Chondrocyte (in vitro differentiated cells): ENCODE measurements at places on chromosomes 12 and 14.

DNA sequence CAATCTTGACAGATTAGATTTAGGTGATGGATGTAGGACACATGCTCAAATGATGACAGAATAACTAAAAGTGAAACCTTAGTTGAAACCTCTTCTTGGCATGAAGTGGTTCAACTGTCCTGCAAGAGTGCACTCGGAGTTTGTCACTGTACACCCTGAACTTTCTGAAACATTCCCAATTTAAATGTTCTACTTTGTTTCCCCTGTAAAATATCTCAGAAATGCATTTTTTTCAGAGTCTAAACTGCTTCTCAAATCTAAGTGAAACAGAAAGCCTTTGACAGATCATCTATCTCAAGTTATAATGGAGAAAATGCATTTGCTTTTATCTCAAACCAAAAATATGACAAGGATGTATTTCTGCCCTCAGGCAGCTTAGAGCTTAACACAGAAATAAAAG, 66.0 kb downstream of the BHLHE41 start:
- no peaks in the 10 kb centered on the region for H3K27me3 ChIP-seq
- peak overlapping the region; percentile 25 for H3K27ac ChIP-seq
- peaks cover 2% of the 10 kb centered on the region for H3K36me3 ChIP-seq
- H3K4me1 ChIP-seq, result peaks cover 26% of the 10 kb centered on the region
- H3K4me3 ChIP-seq, result no peak overlapping the region
- no peak for DNase-seq

DNA sequence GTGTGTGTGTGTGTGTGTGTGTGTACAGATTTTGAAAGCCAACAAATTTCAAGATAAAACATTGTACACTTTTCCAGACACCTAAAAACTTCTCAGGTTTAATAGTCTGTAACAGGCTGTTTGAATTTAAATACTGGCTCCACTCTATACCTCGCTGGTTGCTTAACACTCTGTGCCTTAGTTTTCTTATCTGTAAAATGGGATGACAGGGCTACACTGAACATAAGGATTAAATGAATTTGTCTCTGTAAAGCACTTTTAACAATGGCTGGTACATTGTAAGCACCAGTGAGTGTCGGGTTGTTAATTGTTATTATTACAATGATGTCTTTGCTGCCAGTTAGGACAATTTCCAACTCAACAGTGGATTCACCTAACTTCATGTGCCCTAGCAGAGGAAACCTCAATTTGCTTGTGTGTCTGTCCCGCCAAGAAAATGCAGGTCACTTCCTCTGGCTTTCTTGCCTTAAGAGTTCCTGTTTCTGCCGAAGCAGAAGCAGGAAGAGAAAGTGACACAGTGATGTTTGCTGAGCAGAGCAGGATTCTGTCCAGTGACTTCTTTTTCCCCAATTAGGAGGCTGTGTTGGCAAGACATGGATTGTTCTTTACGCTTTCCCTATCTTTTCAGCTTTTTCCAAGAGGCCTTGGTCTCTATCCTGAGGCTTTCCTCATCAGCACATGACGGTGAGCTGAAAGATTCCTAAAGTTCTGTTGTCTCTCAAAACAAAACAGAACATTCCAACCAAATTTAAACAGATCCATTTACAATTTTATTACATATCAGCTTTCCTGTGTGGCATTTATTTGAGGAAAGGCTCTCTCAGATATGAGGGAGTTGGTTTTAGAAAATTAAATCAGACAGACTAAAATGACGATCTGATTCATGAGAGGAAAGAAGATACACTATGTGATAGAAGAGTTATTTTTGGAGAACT, 154.1 kb upstream of the ATP2B1 start:
- H3K27ac ChIP-seq, result peak overlapping the region; percentile 80
- no peak for DNase-seq
- no peaks in the 10 kb centered on the region for H3K27me3 ChIP-seq
- peaks cover 20% of the 10 kb centered on the region for H3K4me1 ChIP-seq

GRCh38 chr14:30657050-30657449, 34.9 kb downstream of the SCFD1 start:
- H3K27me3 ChIP-seq, result no peaks in the 10 kb centered on the region
- H3K4me1 ChIP-seq, result no peaks in the 10 kb centered on the region
- no peak overlapping the region for H3K27ac ChIP-seq
- H3K36me3 ChIP-seq, result peaks cover 16% of the 10 kb centered on the region
- H3K4me3 ChIP-seq, result no peak overlapping the region
- no peak for DNase-seq

DNA sequence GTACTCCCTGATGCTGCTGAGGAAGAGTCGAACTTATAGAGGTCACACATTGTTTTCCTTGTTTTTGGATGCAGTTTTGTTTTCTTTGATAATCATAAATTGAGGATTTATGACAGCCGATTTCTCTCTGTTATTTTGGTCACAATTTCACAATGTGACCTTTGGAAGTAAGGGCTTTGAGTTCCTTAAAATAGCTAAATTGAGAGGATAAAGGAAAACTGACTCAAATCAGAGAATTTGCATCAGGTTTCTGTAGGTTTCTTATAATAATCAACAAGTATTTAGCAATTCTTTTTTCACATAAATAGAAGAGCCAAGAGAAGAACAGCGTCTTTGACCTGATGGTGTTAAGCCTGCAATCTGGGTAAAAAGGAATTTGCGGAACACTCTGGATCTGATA, 66.1 kb downstream of the ETV6 start:
- no peak overlapping the region for H3K27ac ChIP-seq
- H3K4me3 ChIP-seq, result no peak overlapping the region
- H3K36me3 ChIP-seq, result peaks cover 11% of the 10 kb centered on the region
- peaks cover 58% of the 10 kb centered on the region for H3K4me1 ChIP-seq

- H3K4me3 ChIP-seq, result no peak overlapping the region
- H3K4me1 ChIP-seq, result peaks cover 4% of the 10 kb centered on the region
- no peak for DNase-seq
- H3K27ac ChIP-seq, result no peak overlapping the region
- H3K36me3 ChIP-seq, result no peaks in the 10 kb centered on the region
Observed at GRCh38 chr12:114917307-114917706, 233.3 kb upstream of the TBX3 start.

GRCh38 chr12:123528858-123529257, 4.7 kb downstream of the RILPL1 start:
- no peak overlapping the region for H3K27ac ChIP-seq
- peaks cover 17% of the 10 kb centered on the region for H3K36me3 ChIP-seq
- no peak for DNase-seq
- H3K4me1 ChIP-seq, result peaks cover 38% of the 10 kb centered on the region
- no peak overlapping the region for H3K4me3 ChIP-seq

DNA sequence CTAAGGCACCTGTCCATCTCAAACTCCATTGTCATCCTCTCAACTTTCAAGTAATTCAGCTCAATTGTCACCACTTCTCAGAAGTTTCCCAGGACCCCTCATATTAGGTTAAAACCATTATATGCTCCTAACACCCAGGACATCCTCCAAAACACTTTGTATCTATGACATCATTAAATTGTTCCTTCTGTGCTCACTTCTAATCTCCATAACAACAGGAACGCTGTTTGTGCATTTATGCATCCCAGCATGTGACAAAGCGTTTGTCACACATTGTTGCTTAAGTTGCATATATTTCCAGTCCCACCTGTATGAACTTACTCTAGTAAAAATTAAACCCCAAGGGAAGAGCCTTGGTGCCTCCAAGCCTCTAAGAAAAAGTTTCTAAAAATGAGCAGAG, 133.9 kb downstream of the TBX5 start:
- H3K36me3 ChIP-seq, result no peaks in the 10 kb centered on the region
- H3K4me3 ChIP-seq, result no peak overlapping the region
- no peak overlapping the region for H3K27ac ChIP-seq
- DNase-seq, result no peak

DNA sequence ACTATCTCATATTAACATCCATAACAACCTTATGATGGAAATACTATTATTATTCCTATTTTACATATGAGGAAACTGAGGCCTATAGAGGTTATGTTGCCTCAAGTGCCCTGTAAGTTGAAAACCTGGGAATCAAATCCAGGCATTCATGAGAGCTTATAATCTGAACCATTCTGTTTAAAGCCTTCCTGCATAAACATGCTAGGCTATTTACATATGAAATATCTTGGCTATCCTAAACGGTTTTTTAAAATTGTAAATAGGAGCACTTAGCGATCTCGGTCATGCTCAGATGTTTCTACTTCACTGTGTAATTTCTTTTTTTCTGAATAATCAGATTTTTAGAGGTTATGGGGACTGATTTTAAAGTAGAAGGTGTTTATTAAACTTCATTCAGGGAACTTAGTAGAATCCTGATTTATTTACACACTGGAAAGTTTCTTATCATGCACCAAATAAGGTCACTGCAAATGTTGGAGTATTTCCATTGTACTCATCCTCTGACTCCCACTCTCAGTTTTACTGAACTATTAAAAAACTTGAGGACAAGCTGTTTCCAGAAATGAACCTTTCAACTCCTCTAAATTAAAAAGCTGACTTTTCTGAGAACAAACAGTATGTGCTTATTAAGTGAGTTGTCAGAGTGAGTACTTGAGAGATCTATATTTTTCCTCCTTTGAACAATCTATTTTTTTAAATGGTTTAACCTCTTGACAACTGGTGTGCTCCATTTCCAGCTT, 141.7 kb downstream of the PIK3C2G start:
- H3K4me1 ChIP-seq, result peaks cover 9% of the 10 kb centered on the region
- H3K27me3 ChIP-seq, result no peaks in the 10 kb centered on the region
- H3K27ac ChIP-seq, result no peak overlapping the region
- H3K4me3 ChIP-seq, result no peak overlapping the region
- DNase-seq, result no peak
- H3K36me3 ChIP-seq, result peaks cover 2% of the 10 kb centered on the region

DNA sequence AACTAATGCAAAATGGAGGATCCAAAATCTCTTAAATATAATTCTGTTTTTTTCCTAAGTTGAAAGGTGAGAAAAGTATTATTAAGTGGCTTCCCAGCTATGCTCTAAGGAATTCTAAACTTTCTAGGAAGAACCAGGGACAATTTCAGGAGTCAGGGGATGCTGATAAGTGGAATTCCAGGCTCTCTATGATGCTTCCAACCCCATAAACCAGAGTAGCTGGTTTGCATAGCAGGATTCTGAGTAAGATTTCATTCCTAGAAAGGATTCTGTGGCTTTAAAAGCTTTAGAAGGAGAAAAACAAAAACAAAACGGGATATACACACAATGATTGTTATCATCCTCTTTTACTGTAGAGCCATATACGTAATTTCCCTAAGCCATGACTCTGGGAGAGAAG, 93.9 kb downstream of the SLC16A7 start:
- no peak for DNase-seq
- peaks cover 6% of the 10 kb centered on the region for H3K36me3 ChIP-seq

DNA sequence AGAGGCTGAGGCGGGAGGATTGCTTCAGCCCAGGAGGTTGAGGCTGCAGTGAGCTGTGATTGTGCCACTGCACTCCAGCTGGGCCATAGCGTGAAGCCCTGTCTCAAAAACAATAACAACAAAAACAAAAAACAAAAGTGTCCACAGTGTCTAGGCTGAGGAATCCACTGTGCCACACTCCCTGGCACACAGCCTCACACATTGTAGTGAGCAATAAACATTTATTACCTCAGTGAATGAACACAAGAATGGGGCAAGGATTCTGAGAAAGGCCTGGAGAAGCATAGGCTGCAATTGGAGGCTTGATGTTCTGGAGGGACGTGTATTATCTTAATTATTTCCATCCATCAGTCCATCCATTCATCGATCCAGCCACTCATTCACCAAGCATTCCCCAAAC, 17.1 kb upstream of the P2RX7 start:
- no peak overlapping the region for H3K4me3 ChIP-seq
- H3K36me3 ChIP-seq, result no peaks in the 10 kb centered on the region
- no peaks in the 10 kb centered on the region for H3K4me1 ChIP-seq
- no peak overlapping the region for H3K27ac ChIP-seq
- DNase-seq, result no peak

- no peak overlapping the region for H3K27ac ChIP-seq
- no peaks in the 10 kb centered on the region for H3K27me3 ChIP-seq
- peaks cover 5% of the 10 kb centered on the region for H3K4me1 ChIP-seq
- no peaks in the 10 kb centered on the region for H3K36me3 ChIP-seq
- H3K4me3 ChIP-seq, result no peak overlapping the region
Observed at GRCh38 chr12:28060871-28061270, 88.3 kb upstream of the PTHLH start.

- no peaks in the 10 kb centered on the region for H3K4me1 ChIP-seq
- no peak overlapping the region for H3K4me3 ChIP-seq
- no peak overlapping the region for H3K27ac ChIP-seq
- H3K27me3 ChIP-seq, result no peaks in the 10 kb centered on the region
- DNase-seq, result no peak
Observed at GRCh38 chr14:29085546-29085945, 319.0 kb downstream of the FOXG1 start.

DNA sequence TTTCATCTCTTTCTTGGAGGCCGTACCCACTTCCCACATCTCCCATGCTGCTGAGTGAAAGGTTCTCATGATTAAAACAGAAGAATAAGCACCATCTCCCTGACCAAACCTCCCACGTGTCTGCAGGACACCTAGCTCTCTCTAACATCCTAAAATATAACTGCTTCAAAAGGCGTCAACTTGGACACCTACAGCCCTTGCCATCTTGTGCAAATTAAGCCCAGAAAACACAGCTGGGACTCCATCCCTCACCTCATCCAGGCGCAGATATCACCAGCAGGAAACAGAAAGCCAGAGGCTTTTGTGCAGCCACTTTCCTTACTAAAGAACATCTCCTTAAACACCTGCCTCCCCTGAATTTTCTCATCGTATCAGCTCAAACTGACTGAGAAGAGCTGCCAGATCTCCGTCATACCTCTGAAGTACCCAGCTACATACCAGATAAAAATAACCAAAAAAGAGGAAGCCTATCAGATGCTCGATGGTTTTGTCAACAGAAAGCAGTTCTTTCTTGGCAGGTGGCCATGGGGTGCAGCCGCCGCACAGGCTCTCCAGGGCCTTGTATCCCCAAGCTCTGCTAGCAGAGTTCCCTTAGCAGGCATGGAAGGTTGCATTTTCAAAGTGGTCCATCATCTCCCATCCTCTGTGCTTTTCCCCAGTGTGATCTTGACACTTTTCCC, 28.8 kb downstream of the MAP3K9 start:
- no peaks in the 10 kb centered on the region for H3K36me3 ChIP-seq
- no peaks in the 10 kb centered on the region for H3K27me3 ChIP-seq
- H3K27ac ChIP-seq, result no peak overlapping the region
- no peak overlapping the region for H3K4me3 ChIP-seq

- peaks cover 2% of the 10 kb centered on the region for H3K27me3 ChIP-seq
- H3K4me1 ChIP-seq, result peaks cover 13% of the 10 kb centered on the region
- DNase-seq, result no peak
- peaks cover 2% of the 10 kb centered on the region for H3K36me3 ChIP-seq
Observed at GRCh38 chr12:8664228-8664913, 1.7 kb upstream of the MFAP5 start.

GRCh38 chr12:2691345-2692071, 103.3 kb upstream of the FKBP4 start:
- no peak overlapping the region for H3K27ac ChIP-seq
- H3K4me3 ChIP-seq, result peak overlapping the region; percentile 67
- peaks cover 12% of the 10 kb centered on the region for H3K4me1 ChIP-seq

- DNase-seq, result no peak
- peak overlapping the region; percentile 93 for H3K4me3 ChIP-seq
- H3K36me3 ChIP-seq, result no peaks in the 10 kb centered on the region
Observed at GRCh38 chr14:60092526-60092920, 800 bp downstream of the PCNX4 start.
